ENCODE measurements at places on chromosomes 12 and 14.

GRCh38 chr12:632102-632696 is 31.0 kb downstream of the NINJ2 start:
- DNase-seq, result no peak

DNA sequence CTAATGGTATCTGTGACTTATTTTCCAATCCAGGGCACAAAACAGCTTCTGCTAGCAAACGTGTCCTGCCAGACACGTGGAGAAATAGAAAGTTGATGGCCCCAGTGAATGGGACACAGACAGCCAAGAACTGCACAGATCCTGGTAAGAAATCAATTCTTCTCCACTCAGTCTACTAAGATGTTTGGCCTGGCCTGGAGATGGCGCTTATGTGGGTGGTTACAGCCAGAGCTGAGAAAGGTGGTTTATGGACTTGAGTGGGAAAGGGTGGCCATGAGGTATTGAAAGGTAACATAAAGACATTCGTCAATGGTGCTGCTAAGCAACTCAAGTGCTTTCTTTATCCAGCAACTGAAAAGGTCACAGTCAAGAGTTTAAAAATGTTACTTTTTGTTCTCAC is 2.9 kb downstream of the SLC24A4 start:
- DNase-seq, result no peak

GRCh38 chr12:52867642-52868041 is 18.8 kb upstream of the KRT78 start:
- peak; percentile 79 for DNase-seq

DNA sequence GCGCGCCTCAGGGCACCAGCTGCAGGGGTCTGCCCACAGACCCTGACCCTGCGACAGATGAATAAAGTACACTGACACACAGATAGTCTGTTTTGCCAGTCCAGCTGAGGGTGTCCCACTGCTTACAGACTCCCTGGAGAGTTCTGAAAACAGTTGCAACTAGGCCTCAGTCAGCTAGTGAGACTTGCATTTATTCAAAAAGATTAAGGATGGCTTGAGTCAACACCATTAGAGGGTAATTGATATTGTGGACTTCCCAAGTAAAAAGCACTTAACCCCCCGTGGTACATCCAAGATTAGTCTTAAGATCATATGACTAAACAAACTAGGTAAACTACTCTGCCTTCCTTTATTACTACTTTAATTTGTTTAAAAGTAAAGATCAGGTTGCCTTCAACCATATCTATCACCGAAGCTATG is 11.1 kb upstream of the PSEN1 start:
- no peak for DNase-seq

DNA sequence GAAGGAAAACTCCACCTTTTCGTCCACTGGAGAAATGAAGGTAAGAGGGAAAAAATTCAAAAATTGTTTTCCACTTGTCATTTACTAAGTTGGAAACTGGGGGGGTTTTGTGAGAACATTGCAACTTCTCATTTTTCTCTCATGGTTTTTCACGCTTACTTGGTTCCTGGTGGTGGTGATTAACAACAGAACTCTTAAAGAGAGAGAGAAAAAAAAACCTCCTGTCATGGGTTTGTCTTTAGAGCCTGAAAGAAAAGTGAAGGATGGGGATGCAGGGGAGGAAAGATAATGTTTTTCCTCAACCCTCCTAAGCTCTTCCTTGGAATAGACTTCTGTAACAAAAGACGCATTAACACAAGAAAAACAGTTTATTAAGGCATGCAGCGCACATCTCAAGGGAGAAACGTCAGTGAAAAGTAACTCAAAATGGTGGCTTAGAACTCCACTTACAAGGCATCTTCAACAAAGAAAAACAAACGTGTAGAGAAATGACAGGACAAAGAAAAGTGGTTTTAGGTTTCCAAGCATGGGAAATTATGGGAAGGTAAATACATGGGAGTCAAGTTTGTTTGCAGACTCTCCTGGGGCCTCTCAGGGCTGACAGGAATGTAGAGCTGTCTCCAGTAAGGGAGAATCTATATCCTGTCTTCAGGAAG is 81.9 kb upstream of the ATF7IP start:
- no peak for DNase-seq

- no peak for DNase-seq
Observed at GRCh38 chr12:24307716-24308335, 358.4 kb upstream of the SOX5 start.

- DNase-seq, result no peak
Observed at GRCh38 chr12:76226956-76227355, 121.3 kb downstream of the BBS10 start.

- DNase-seq, result no peak
Observed at GRCh38 chr14:23052671-23053070, 4.6 kb downstream of the CDH24 start.

All from GDM1 (cell line).